Activated CD8-positive, alpha-beta memory T cell treated with anti-CD3 and anti-CD28 coated beads for 4 hours (primary cell): ENCODE measurements at places on chromosomes 6 and 20.

GRCh38 chr6:132209351-132209750 lies 191.9 kb downstream of the MOXD1 start:
- DNase-seq, result no peak

- no peak for DNase-seq
Measured at GRCh38 chr6:3789896-3790558, 38.5 kb upstream of the PXDC1 start.

DNA sequence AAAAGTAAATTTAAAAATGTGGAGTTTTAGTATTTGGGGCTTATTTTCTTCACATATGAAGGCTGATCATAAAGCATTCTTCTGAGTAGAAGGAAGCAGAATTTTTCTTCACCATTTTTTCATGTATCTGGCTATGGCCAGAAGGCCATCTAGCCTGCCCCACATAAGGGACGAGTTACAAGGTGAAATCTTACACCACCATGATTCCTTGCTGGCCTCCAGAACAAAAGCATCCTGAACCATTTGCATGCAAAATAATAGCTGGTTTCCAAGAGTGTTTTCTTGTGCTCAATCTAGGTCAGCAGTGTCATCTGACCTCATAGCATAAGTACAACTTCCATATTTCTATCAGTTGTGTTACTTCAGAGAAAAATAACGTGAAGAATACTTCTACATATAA lies 93.1 kb downstream of the BMP5 start:
- no peak for DNase-seq

DNA sequence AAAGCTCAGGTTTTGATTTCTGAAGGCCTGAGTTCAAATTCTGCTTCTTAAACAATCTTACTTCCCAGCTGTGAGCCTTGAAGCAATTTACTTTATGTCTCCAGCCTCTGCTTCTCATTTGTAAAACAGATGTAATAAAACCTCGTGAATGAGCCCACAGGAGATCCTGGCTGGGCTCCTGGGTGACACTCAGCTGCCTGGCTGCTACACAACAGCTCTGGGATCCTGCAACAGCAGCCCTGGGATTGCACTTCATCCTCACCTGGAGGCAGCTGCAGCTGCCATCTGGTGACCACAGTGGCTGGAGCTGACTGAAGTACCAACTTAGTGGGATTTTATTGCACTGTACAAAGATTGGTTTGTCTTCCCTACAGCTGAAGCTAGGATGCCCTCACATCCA lies 98.6 kb downstream of the NDUFAF5 start:
- DNase-seq, result no peak

DNA sequence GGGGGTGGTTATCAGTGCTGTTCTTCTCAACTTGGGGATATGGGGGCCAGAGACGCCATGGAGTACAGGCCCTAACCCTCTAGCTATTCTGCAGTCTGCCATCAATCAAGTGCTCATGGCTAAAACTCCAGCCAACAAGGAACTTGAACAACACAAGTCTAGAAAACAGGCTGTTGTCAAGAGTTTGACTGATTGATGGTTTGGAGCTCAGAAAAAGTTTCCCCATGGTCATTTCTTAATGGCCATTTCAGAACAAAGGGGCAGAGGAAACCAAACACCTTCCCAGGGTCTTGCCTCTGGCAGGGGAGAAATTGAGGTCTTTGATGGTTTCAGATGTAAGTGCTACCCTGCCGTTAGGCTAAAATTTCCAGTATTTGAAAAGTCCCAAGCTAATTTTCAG lies 15.1 kb downstream of the PCK1 start:
- no peak for DNase-seq

DNA sequence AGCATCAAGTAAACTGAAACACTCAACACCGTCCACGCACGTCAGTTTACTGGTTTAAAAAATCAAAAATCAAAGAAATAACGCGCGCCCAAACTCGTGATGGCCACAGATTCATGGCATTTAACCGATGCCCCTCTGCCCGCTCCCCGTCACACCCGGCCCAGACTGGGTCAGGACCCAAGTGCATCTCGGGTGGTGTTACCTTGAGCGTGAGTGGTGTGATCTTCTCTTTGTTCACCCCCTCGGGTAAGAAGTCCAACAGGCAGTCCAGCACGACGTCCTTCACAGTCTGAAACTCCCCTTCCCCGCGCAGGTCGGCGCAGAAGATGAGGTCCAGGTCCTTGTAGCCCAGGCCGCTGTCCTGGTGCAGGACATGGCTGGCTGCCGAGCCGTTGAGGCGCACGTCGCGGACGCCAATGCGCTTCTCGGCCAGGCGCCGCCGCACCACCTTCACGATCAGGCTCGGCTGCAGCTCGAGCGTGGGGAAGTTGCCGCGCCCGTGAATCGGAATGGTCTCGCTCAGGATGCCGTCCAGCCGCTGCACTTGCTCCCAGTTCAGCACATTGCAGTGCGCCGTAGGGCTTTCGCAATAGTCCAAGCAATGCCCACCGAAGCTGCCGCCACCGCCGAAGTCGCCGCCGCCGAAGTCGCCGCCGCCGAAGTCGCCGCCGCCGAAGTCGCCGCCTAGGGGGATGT lies 945 bp downstream of the TENT5A start:
- DNase-seq, result no peak

DNA sequence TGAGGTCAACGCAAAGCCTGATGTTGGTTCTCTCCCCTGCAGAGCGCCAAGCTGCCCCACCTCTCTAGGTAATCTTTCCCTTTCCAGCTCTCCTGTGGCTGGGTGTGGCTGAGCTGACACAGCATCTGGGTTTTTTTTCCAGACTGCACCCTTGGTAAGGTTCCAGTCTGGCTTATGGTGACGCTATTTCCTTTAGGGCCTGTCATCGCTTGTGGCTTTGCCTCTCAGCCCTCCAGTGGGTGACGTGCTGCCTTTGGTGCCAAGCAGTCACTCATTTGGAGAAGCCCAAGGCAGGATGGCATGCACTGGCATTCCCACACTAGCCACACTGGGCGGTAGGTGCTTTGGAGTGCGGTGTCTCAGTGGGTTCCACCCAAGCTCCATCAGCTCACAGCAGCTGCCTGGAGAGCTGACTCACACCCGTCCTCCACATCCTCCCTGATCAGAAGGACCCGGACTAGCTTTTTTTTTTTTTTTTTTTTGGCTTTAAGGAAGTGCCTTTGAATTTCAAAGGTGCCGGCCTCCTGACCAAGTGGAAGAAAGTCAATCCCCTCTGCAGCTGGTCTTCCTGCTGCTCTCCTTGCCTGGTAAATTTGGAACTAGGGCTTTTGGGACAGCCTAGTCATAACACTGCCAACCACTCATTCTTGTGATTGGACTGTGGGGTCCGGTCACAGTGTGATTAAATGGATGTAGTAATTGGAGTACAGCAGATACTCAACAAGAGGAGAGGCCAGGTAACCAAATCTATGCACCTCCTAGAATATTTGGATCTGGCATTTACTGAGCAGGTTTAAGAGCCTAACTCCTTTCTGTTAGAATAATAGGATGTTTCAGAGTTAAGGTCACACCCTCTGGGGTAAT lies 153.6 kb downstream of the CD83 start:
- DNase-seq, result no peak
